ENCODE measurements at places on chromosomes 5 and 9. TPM values are rescaled to one million over a fixed set of nuclear protein-coding genes. Genes with fewer than 3 reads are reported as not detected.

DNA sequence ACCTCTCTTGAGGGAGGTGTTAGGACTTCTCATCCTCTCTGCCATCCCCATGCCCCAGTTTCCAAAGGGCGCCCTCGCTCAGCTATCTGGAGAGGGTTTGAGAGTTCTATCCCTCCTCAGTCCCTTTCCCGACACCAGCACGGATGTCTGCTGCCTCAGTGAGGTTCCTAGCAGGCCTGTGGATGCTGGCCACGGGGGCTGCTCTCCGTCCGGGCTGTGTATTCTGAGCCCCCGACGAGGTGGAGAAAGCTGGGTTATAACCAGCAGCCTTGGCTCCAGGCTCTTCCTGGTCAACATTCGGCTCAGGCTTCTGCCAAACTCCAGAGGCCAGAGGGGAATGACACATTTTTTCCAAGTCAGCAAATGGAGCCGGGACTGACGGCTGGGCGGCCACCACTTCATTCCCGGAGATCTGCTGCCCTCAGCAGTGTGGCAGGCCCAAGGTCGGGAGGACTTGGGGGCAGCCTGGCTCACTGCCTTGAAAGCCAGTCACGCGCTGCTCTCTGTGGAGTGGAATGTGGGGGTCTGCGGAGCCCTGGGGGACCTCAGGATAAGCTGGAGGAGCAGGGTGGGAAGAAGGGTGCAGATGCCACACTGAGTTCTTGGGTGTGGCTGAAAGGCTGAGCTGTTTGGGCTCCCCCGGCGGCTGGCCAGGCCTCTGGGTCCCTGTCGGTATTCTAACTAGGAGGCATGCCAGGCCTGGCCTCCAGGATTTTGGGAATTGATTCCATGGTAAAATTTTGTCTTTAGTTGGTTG, 27.4 kb downstream of the PTPA start:
- DNase-seq: no peak

- no peak for DNase-seq
Observed at GRCh38 chr9:131119600-131119999, 5.8 kb upstream of the NUP214 start.

DNA sequence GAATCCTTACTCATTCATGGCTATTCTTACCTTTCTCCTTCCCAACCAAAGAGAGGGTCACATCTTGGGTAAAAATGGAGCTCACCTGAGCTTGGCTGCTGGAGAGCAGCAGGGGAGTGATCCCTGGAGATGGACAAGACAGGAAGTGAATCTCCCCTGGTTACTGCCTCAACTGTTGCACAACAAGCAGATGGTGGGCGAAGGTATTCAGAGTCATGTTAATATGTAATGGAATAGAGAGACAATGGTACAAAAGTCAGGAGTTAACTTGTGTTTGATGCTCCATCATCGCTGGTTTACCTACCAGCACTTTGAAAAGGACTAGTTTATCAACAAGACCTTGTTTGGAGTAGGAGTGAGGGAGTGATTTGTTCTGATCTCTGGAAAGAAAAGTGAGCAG, 13.0 kb upstream of the PLPP1 start:
- no peak for DNase-seq

DNA sequence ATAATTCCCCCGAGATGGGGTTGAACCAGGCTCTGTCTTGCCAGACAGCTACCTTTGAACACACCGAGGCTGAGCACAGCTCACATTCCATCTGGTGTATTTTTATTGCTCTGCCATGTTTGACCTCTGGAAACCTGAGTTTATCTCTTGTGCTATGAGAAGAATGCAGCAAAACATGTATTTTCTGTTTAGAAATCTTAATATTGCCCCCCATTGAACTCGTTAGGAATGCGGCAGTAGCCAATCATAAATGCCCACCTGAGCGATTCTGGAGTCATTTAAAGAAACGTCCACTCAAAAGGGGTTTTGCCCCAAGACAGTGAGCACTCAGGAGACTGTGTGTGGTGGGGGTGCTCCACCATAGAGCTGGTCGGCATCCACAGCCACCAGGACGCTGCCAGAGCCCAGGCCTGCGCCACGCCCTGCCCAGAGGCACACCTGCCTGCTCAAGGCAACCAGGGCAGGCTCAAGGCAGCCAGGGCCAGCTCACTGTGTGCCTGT, 26.9 kb downstream of the FGD3 start:
- DNase-seq: no peak

DNA sequence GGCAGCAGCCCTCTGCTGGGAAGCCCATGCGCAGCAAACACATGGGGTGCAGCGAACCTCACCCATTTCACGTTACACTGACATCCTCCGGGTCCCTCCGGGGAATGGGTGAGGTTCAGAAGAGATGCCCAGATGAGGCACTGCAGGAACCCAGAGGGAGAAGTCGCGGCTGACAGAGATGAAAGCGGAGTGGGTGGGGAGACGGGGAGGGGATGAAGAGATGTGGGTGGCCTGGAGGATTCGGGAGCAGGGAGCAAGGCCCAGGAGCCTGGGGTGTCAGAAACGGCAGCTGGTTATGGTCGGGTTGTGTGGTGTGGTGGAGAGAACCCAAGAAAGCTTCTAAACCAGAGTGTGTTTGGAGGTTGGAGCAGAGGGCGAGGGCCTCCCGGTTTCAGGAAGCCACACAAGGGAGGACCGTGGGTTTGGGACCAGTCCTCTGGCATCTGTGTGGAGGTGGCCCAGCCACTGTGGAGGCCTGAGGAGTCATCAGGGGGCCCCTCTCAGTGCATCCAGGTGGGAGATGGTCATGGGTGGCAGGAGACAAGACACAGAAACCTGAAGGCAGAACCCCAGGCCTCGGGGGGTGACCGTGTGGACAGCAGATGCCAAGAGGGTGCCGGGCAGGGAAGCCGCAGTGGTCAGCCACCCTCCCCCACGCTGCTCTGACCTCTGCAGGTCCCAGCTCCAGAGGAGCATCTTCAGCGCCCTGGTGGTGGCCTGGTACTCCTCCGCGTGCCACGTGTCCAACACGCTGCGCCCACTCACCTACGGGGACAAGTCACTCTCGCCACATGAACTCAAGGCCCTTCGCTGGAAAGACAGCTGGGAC, 8.6 kb downstream of the UCK1 start:
- DNase-seq: no peak

The FBXO10 gene
- total RNA-seq: 68.7 TPM

DNA sequence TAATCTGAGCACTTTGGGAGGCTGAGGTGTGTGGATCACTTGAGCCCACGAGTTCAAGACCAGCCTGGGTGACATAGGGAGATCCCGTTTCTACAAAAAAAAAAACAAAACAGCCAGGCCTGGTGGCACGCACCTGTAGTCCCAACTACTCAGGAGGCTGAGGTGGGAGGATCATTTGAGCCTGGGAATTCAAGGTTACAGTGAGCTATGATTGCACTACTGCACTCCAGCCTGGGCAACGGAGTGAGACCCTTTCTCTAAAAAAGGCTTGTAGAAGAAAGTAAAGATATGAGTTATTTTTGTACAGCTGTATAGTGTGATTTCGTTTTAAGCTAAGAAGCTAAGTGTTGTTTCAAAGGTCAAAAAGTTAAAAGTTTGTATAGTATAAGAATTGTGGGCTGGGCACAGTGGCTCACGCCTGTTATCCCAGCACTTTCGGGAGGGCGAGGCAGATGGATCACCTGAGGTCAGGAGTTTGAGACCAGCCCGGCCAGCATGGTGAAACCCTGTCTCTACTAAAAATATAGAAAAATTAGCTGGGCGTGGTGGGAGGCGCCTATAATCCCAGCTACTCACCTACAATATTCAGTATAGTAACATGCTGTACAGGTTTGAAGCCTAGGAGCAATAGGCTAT, 18.8 kb downstream of the UBE2R2 start:
- DNase-seq: no peak

DNA sequence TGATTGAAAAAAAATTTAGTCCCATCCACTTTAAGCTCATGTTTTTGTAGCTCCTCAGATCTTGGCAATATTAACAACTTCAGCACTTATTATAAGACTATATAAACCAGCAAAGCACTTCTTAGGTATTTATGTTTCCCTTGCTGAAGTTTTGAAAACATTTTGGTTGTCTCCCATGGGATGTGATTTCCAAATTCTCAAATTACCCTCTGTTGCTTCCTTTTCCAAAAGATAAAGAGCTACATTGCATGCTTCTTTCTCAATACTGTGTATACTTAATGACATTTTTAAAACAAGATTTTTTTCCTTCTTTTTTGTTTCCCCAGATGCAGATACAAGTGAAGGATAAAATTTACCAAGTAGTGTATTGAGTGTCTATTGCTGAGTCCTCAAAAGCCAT, 567.1 kb downstream of the CSNK1G3 start:
- DNase-seq: no peak

DNA sequence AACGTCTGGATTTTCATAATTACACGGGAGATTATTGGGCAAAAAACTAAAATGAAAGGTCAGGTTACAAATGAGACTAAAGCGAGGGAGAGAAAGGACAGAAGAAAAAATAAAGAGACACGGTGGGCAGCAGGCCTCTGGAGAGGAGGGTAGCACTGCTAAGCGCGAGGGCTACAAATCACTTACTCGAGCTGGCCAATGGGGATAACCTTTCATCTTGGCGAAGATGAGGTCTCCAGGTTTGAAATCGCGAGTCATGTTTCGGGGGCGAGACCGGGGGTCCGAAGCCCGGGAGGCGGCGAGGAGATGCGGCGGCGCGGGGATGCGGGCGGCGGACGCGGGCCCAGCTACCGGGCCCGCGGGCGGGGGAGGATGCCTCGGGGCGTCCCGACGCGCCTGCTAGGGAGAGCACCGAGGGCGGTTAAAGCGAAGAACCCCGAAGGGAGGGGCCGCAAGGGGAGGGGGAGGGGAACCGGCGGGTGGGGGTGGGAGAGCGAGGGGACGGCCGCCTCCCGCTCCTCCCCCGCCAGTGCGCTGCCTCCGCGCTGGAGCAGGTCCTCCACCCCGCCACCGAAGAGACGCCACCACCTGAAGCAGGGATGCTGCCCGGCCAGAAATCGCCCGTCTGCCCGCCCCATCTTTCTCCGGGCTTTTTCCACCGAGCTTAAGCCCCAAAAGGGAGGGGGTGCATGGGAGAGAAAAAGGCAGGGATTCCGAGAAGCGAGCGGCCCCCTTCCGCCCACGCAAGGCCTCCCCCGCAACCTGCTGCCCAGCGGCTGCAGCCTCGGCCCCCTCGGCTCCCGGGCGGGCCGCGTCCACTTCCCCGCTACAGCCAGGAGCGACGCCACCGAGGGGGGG, 610 bp downstream of the PSIP1 start:
- DNase-seq: peak; percentile 78

The KCNMB1 gene
- 0.29 TPM for total RNA-seq

The BARHL1 gene
- total RNA-seq: not detected

DNA sequence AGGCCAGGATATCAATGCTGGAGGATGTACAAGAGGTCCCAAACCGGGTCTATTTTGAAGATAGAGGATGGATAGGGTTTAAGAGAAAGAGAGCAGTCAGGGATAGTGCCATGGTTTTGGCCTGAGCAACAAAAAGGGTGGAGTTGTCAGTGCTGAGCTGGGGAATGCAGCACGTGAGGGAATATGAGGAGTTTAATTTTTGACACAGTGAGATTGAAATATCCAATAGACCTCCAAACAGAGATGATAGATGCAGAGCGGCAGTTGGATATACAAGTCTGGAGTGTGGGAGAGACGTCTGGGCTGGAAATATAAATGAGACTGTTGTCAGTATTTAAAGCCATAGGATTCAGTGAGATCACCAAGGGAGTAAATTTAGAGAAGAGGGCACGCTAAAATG, 136.7 kb upstream of the EFNA5 start:
- DNase-seq: no peak

DNA sequence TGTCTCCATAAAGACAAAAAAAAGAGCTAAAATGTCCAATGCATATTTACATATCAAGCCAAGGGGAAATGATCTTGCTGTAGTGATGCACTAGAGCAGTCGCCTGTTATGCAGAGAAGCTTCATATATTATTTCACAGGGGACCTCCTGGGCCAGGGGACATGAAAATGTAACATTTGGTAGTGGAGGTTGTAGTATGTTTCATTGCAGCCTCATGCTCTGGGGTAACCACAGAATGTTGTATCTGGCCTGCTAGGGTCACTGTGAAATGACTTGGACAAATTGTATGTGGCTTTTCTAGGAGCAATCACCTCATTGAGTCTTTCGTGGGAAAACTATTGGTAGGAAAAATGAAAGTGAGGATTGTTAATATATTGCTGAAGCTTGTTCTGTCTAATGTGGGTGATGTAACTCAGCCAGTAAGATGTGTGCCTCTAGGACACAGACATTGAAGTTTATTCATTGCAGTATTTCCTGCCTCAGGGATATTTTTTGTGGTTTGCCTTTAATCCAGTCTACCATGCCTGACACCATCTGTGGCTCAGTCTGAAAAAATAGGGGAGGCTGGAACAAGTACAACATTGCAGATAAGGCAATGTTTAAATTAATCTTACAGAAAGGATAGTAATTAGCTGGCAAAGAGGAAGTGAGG, 430.8 kb upstream of the TNC start:
- DNase-seq: no peak

The IGFBPL1 gene
- total RNA-seq: 590 TPM

- DNase-seq: no peak
Observed at GRCh38 chr5:167389537-167389936, 901.9 kb upstream of the WWC1 start.

All from glutamatergic neuron (in vitro differentiated cells).